ENCODE measurements at places on chromosomes 6 and 20.
A peak's percentile ranks its signal among the peaks of the same experiment; 100 is the strongest.

- no peak for DNase-seq
These were observed 60.0 kb upstream of the BTN3A2 start for GRCh38 chr6:26304797-26305640.

- DNase-seq: no peak
These were observed 143.5 kb downstream of the WDR27 start for GRCh38 chr6:169558378-169558773.

- DNase-seq: no peak
These were observed 81.7 kb downstream of the QKI start for GRCh38 chr6:163496205-163496604.

DNA sequence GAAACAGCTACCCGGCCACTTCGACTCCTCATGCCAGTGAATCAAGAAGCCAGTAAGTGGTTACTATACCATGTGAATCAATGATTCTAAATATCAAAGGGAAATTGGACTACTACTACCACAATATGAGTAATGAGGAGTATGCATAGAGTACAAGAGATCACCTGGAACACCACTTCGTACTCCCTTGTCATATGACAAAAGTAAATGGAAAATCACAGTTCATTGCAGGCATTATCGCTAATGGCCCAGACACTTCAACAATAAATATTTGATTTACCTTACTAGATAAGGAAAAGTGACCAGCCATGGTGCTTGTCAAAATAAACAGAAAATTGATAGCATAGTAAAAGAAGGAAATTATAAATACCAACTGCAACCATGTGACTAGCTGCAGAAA lies 73.1 kb downstream of the BMP5 start:
- no peak for DNase-seq

- DNase-seq: no peak
These were observed 20.2 kb upstream of the TNFAIP3 start for GRCh38 chr6:137846772-137847313.

- DNase-seq: no peak
These were observed 22.9 kb upstream of the HLA-B start for GRCh38 chr6:31379850-31380249.

DNA sequence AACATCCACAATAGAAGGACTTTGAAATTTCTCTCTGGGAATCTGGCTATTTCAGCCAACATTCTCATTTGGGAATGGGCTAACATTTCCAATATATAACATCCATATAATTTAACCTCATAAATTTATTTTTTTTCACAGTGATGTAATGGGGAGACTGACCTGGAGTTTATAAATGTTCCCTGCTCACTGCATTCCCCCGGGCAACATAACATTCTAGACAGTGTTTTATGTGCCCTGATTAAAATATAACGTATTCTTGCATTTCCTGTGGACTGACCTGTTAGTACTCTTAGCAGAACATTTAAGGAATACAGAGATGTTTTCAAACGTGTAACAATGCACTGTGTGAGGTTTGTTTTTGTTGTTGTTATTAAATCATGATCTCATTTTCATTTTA lies 20.9 kb downstream of the TSHZ2 start:
- DNase-seq: no peak

DNA sequence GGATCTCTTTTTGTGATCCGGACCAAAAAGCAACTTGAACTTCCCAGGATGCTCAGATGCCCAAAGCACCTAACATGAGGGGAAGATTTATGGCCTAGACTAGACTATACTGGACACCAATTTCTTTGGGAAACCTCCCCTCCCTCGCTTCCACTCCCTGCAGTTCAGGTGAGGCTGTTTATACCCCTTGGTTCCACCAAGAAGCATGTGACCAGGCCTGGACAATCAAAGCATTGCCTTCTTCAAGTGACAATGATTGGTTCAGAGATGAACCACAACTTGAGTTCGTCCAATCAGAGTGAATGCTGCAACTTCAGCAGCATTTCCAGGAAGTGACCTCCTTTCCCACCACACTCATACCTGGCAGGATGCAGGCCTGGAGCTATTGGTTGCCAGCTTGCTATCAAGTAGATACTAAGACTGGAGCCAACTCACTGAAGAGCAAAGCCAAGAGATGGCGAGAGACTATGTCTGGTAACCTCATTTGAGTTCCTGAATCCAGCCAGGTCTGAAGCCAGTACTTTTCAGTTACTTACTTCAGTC lies 45.6 kb upstream of the SLC9A8 start:
- DNase-seq: no peak

DNA sequence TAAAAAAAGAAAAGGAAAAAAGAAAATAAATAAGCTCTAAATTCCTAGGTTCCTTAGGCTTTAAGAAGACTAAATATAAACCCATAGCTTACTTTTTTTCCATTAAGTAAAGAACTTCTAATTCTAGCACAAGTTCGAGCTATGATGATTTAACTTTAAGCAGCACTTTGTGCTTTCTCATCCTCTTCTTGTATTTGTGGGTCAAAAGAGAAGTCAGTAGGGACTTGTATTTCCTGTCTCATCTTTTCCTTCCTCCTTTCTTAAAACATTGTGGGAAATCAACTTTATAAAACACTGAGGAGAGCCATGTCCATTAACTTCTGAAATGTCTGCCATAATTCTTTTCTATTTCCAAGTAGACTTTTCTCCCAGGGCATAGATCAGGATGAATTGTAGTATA lies 637.7 kb upstream of the CITED2 start:
- DNase-seq: no peak

DNA sequence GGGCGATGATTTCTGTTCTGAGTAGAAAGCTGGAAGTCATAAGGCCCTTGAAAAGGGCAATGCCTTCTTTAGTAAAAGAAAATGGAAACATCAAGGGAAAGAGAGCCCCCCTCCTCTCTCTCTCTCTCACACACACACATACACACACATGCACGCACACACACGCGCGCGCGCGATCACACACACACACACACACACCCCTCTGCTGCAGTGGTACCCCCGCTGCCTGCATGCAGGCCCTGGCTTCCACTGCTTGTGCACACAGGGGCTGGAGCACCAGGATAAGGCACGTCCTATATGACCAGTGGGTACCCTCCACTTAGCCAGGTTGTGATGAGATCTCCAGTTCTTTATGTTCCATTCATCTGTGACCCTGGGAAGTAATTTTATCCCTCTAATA lies 300.9 kb downstream of the SLC35F1 start:
- DNase-seq: no peak

- no peak for DNase-seq
These were observed 122.7 kb upstream of the RNF24 start for GRCh38 chr20:4138056-4138455.

DNA sequence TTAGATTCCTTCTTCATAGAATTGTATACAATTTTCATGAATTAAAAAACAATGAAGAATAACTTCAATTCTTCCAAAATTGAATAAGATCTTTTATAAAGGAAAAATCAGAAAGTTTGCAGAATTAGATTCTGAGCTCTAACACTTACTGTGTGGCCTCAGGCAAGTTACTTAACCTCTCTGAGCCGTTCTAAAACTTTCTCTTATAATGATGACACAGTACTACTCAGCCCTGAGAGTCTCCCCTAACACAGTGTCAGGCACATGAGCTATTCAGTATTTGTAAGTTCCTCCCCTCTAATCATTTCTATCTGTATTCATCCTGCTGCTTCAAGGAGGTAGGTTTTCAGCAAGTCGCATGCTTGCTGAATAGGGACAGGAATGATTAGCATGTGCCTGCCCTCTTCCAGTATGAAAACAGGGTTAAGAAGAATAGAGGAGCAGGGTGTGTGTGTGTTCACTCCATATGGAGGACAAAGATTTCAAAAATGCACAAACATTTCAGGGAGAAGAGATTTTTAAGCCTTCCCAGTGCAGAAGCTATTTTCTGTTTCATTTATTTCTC lies 11.4 kb downstream of the ID4 start:
- no peak for DNase-seq

DNA sequence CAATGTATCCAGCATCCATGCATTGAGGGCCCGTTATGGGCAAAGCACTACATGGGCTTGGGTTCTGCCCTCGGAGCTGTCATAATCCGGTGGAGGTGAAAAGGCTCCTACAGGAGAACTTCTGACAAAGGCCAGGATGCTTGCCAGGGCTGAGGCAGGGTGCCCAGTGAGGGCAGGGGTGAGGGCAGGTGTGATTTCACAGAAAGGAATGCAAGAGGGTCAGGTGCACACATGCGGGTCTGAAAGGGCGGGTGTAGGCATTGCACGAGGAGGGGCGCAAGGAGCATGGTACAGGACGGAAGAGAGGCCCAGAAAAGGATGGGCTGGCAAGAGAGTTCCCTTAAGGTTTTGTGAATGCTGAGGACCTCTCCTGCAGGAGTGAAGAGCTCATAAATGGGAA lies 348.0 kb downstream of the BTBD3 start:
- no peak for DNase-seq

DNA sequence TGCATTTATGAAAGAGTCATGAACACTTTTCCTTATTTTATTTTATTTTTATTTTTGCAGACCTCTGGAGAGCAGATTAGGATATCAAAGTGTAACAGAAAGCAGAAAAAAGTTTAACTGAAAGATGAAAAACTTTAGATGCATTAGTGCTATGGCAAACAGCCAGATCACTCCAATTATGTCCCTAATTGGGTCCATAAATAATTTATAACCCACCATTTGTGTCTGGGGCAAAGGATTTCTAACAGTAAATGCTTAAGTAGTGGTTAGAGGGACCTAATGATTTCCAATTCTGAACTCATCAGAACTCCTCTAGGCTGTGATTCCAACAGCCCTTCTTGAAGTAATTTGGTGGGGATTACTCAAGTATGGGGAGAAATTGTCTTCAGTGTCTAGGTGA lies 93.7 kb upstream of the PROKR2 start:
- DNase-seq: no peak

DNA sequence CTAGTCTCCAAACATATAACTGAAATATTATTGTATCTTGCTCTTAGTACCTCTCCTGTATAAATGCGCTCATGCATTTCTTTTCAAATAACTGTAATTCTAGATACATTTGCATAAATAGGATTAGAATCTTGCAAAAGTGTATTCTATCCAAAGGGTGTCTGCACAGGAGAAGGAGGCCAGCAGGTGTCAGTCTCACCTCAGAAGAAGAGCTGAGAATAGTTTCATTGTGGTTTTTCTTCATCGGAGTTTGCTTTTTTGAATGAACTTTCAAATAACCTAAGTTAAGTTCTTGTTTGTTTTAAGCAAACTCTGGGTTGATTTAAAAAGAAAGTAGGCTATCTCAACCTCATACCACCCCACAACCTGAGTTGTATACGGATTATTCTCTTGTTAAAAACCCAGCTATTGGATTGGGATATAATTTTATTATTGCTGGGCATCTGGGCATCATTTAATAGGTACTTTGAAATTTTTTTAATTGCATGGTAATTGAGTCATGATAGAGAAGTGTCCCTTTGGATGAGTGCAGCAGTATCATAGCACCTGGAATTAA lies 125.0 kb upstream of the MLIP start:
- DNase-seq: peak; percentile 39

DNA sequence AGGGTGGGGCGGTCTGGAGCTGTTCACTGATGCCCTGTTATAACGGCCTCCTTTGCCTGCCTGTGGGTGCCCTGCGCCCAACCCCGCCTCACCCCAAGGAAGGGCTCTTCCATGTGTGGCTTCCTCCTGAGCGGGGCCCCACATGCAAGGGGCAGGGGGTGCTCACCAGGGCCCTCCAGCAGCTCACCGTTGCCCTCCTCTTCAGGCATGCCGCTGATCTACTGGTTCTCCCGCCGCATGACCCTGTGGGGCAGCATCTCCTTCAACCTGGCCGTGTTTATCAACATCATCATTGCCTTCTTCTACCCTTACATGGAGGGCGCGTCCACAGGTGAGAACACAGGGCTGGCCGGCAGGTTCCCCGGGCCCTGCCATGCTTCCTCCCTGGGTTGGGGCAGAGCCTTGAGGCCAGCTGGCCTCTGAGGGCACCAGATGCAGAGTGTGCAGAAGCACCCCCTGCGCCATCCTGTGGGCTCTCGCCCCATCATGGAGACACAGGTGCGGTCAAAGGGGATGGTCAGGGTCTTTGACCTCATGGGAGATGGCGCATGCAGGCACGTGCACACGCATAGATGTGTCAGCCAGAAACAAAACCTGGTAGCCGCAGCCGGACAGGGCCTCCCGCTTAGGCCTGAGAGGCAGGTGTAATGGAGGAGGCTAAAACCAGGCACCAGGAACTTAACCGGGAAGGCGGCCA lies 22.9 kb downstream of the UQCC2 start:
- no peak for DNase-seq

Data from iPS-NIHi11 (cell line).